Germinal center (tissue), 1 donor: ENCODE measurements at places on chromosomes 11 and 22.

GRCh38 chr11:6895010-6895409, 2.7 kb upstream of the OR2D2 start:
- DNase-seq = no peak

GRCh38 chr11:92888696-92889095, 80.8 kb upstream of the MTNR1B start:
- no peak for DNase-seq

GRCh38 chr22:46158283-46158682, 8.0 kb downstream of the PPARA start:
- DNase-seq = no peak

DNA sequence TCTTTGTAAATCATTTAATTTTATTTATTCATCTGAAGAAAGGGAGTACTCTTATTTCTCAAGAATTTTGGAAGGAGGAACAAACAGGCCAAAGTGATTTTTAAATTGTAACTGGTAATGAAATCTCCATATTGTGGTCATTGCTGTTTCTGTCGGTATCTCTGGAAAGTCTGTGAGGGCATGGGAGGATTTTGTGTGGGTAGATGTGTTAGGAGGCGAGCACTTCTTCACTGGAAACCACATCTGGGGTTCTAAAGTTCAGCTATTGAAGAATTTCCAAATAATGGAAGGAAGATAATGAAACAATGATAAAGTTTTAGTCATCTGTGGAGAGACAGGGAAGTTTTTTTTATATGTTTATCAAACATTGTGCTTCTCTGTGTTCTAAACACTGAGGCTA, 6.6 kb downstream of the TRIM34 start:
- DNase-seq = no peak

DNA sequence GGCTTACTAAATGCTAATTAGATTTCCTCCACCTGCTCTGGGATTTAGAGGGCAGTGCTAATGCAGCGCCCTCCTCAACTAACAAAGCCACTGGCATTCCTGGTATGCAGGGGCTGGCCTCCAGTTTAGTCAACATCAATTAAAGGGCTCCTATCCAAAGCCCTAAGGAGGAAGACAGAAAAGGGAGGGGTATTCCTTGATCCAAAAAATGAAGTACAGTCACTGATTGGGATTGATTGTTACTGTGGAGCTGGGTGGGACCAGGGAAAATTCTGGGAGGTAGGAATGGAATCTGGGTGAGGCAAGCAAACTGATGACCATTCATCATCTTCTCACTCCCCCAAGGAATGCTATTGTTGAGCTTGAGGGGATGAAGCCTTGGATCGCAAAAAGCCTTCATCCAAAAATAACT, 52.2 kb downstream of the GAB2 start:
- DNase-seq = no peak

DNA sequence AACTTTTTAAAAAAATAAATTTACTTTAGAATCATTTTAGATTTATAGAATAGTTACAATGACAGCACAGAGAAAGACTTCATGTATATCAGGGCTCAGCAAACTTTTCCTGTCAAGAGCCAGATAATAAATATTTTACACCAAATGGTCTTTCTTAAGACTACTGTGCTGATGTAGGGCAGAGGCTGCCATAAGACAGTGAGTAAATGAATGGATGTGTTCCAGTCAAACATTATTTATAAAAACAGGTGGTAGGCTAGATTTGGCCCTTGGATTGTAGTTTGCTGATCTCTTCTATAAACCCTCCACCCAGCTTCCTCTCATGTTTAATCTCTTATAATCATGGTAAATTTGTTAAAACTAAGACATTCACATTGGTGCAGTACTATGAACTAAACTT, 33.0 kb downstream of the CECR2 start:
- no peak for DNase-seq

- DNase-seq = no peak
Observed at GRCh38 chr11:107545101-107545514, 20.4 kb downstream of the ALKBH8 start.
